ENCODE measurements at places on chromosomes 2 and 18.

DNA sequence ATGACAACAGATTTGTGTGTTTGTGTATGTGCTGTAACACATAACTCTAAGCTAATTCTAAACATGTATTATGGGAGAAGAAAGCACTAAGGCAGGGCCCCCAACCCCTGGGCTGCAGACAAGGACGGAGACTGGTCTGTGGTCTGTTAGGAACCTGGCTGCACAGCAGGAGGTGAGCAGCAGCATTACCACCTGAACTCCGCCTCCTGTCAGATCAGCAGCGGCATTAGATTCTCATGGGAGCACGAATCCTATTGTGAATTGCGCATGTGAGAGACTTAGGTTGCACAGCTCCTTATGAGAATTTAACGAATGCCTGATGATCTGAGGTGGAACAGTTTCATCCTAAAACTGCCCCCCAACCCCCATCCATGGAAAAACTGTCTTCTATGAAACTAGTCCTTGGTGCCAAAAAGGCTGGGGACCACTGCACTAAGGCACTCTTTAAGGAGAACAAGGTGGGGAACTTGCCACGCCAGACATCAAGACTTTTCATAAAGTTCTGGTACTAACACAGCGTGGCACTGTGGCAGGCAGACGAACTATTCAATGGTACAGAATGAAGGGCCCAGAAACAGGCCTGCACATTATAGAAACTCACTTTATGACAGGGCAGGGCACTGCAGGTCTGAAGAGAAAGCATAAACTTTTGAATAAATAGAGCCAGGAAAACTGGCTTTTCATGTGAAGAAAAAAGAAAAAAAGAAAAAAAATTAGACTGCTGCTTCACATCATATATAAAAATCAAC lies 14.0 kb downstream of the REEP1 start:
- DNase-seq, result no peak

DNA sequence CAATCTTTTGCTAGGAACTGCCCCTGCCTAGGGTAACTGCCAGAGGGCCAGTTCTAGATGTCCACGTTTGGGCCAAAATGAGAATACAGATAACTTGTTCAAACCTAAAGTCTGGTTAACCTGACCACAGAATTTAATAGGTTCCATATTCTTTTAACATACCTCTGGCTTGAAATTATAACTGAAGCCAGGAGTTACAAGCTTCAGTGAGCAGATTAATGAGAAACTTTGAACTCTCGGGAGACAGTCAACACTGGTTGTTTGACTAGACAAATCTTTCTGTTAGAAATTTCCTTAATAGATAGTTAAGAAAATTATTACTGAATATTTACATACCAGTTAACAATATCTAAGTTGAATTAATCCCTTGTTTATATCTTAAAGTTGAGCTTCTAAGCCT lies 110.0 kb upstream of the KLF7 start:
- DNase-seq, result no peak

DNA sequence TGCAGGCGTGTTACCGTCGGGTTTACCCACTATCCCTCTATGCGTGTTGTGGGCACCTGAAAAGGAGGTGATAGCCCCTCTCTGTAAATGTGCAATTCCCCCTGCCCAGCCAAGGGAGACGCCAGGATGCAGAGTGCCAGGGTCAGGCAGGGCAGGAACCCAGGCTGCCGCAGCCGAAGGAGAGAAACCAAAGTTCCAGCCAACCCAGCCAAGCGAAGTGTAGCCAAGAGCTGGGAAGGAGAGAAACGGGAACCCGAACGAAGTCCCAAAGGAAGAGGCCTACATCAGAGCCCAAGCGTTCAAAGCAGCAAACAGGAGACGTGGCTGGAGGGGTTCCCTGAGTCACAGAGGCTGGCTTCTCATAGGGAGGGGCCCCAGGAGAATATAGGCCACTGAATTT lies 24.2 kb upstream of the SPR start:
- DNase-seq, result no peak

DNA sequence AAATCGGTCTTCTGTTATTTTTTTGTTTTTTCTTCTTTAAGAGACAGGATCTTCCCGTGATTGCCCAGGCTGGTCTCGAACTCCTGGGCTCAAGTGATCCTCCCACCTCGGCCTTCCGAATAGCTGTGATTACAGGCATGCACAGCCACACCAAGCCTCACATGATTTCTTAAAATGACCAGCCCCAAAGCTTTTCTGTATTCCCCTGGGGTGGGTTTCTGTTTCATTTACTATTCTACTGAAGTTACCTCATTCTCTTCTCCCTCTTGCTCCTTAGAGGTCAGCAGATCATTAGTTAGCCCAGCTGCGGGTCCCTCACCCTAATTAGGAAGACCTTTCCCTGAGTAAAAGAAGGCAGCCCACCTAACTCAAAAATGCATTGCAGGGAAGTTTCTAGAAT lies 27.6 kb downstream of the SLC1A4 start:
- no peak for DNase-seq
